Right atrium auricular region (tissue), 2 donors: ENCODE measurements at places on chromosomes 3 and 15.
A peak's percentile ranks its signal among the peaks of the same experiment; 100 is the strongest.

DNA sequence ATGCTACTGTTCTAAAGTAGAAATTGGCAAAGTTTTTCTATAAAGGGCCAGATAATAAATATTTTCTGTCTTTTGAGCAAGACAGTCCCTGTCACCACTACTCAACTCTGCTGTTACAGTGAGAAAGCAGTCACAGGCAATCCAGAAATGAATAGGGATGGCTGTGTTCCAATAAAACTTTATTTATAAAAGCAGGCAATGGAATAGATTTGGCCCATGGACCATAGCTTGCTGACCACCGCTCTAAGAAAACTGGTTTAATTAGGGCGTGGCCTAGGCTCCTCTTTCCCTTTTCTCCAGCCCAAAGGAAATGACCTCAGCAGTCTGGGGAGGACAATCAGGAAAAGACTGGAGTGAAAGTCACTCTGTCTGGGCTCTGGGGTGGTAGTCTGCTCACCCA lies 183.8 kb downstream of the MEGF11 start:
- H3K27me3 ChIP-seq = no peaks in the 10 kb centered on the region
- H3K4me3 ChIP-seq = no peak overlapping the region
- no peaks in the 10 kb centered on the region for H3K4me1 ChIP-seq
- no peak overlapping the region for H3K27ac ChIP-seq

DNA sequence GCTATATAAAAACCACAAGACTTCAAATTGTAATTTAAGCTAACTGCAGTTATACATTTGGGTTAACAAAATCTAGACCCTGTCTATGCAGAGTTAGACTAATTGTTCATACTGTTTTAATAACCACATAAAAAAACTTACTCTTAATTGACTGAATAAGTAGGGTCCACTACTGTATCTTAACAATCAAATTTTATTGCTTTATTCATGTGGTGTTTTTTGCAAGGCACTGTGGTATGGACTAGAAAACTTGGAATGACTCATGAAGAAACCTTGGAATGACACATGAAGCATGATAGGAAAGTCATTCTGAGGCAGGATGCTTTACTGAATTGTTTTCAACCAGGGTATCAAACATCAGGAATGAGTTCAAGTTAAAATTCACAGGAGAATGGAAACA lies 2.3 kb downstream of the SERP1 start:
- H3K27me3 ChIP-seq = no peaks in the 10 kb centered on the region
- H3K4me1 ChIP-seq = peaks cover 25% of the 10 kb centered on the region
- no peak overlapping the region for H3K4me3 ChIP-seq
- DNase-seq = no peak

GRCh38 chr15:59300618-59301139 lies 72.0 kb downstream of the MYO1E start:
- no peaks in the 10 kb centered on the region for H3K27me3 ChIP-seq
- H3K4me1 ChIP-seq = peaks cover 34% of the 10 kb centered on the region
- DNase-seq = no peak
- H3K36me3 ChIP-seq = no peaks in the 10 kb centered on the region
- H3K4me3 ChIP-seq = no peak overlapping the region

DNA sequence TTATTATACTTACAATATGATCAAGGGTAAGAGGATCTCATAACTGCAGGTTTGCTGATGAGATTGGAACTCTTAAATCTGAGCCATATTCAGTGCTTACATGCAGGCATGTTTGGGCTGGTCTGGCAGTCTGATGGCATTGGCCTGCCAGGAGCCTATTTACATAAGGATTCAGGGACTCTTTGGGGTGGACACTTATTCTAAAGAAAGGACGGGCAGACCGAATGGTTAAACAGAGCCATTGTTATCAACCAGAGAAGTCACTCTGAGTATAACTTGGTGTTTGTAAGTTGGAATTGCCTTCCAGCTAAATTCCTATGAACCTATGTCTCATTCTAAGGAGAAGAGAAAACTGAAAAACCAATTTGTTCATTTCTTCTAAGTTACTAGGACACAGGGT lies 932.8 kb downstream of the IGSF11 start:
- H3K27ac ChIP-seq = no peak overlapping the region
- H3K27me3 ChIP-seq = no peaks in the 10 kb centered on the region
- no peak overlapping the region for H3K4me3 ChIP-seq
- no peaks in the 10 kb centered on the region for H3K4me1 ChIP-seq
- DNase-seq = no peak

GRCh38 chr15:62324382-62324781 lies 159.3 kb upstream of the C2CD4B start:
- no peak overlapping the region for H3K27ac ChIP-seq
- no peak for DNase-seq
- H3K36me3 ChIP-seq = no peaks in the 10 kb centered on the region
- no peak overlapping the region for H3K4me3 ChIP-seq
- H3K4me1 ChIP-seq = no peaks in the 10 kb centered on the region
- H3K27me3 ChIP-seq = no peaks in the 10 kb centered on the region

GRCh38 chr3:7800006-7800780 lies 701.4 kb upstream of the LMCD1 start:
- no peak overlapping the region for H3K27ac ChIP-seq
- no peaks in the 10 kb centered on the region for H3K36me3 ChIP-seq
- no peak for DNase-seq
- H3K4me1 ChIP-seq = no peaks in the 10 kb centered on the region
- no peak overlapping the region for H3K4me3 ChIP-seq

- DNase-seq = no peak
- H3K4me1 ChIP-seq = no peaks in the 10 kb centered on the region
- H3K36me3 ChIP-seq = no peaks in the 10 kb centered on the region
- no peaks in the 10 kb centered on the region for H3K27me3 ChIP-seq
- no peak overlapping the region for H3K27ac ChIP-seq
Measured at GRCh38 chr3:189947068-189947467, 173.6 kb downstream of the P3H2 start.

GRCh38 chr3:129892486-129892856 lies 1.0 kb downstream of the TMCC1 start:
- H3K27me3 ChIP-seq = no peaks in the 10 kb centered on the region
- no peaks in the 10 kb centered on the region for H3K36me3 ChIP-seq
- H3K4me1 ChIP-seq = peaks cover 48% of the 10 kb centered on the region
- peak overlapping the region; percentile 87 for H3K4me3 ChIP-seq
- H3K27ac ChIP-seq = peak overlapping the region; percentile 90
- no peak for DNase-seq

DNA sequence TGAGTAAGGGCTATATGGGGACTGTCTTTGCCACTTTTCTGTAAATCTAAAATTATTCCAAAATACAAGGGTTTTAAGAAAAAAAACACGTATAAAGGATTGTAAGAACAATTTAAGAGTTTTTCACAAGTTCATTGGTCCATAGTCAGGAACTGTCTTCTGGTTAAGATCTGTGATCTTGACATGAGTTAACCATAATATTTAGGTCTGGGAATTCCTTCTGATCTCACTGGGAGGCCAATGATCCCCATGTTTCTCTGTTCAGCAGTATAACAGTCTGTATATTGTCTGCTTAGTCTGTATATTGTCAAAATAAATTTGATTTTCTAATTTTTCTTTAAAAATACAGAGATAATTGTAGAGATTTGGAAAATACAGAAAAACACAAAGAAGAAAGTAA lies 848 bp upstream of the RHCG start:
- H3K4me3 ChIP-seq = no peak overlapping the region
- DNase-seq = no peak
- H3K27ac ChIP-seq = no peak overlapping the region
- H3K36me3 ChIP-seq = no peaks in the 10 kb centered on the region

- H3K27ac ChIP-seq = no peak overlapping the region
- H3K27me3 ChIP-seq = no peaks in the 10 kb centered on the region
- no peak for DNase-seq
Measured at GRCh38 chr3:196203846-196204245, 7.4 kb downstream of the ZDHHC19 start.

- DNase-seq = no peak
- peak overlapping the region; percentile 95 for H3K27ac ChIP-seq
- peaks cover 56% of the 10 kb centered on the region for H3K4me1 ChIP-seq
- no peaks in the 10 kb centered on the region for H3K36me3 ChIP-seq
- no peaks in the 10 kb centered on the region for H3K27me3 ChIP-seq
Measured at GRCh38 chr15:41968701-41969100, 3.7 kb downstream of the EHD4 start.

- DNase-seq = no peak
- no peaks in the 10 kb centered on the region for H3K36me3 ChIP-seq
- no peaks in the 10 kb centered on the region for H3K4me1 ChIP-seq
Measured at GRCh38 chr3:72318504-72319193, 529.6 kb downstream of the SHQ1 start.

- no peak overlapping the region for H3K27ac ChIP-seq
- no peaks in the 10 kb centered on the region for H3K27me3 ChIP-seq
- H3K4me1 ChIP-seq = no peaks in the 10 kb centered on the region
- DNase-seq = no peak
- H3K36me3 ChIP-seq = no peaks in the 10 kb centered on the region
Measured at GRCh38 chr15:64048781-64049460, 2.6 kb upstream of the DAPK2 start.

DNA sequence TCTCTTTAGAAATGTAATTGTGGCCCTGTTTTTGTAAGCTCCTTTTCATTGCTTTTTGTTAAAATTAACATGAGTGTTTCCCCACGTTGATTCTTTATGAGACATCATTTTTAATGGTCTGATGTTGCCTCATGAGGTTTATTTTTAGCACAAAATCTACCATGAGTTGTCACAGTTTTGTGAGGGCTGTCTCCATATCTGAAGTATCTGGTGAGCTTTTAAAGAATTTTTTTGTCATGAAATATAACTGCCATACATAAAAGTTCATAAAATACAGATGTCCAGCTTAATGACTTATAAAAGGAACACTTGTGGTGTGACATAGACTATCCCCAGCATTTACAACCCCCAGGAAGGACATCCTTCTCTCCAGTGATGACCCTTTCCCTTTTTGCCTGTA lies 34.3 kb upstream of the CEMIP start:
- H3K27me3 ChIP-seq = no peaks in the 10 kb centered on the region
- no peak for DNase-seq
- no peaks in the 10 kb centered on the region for H3K36me3 ChIP-seq

DNA sequence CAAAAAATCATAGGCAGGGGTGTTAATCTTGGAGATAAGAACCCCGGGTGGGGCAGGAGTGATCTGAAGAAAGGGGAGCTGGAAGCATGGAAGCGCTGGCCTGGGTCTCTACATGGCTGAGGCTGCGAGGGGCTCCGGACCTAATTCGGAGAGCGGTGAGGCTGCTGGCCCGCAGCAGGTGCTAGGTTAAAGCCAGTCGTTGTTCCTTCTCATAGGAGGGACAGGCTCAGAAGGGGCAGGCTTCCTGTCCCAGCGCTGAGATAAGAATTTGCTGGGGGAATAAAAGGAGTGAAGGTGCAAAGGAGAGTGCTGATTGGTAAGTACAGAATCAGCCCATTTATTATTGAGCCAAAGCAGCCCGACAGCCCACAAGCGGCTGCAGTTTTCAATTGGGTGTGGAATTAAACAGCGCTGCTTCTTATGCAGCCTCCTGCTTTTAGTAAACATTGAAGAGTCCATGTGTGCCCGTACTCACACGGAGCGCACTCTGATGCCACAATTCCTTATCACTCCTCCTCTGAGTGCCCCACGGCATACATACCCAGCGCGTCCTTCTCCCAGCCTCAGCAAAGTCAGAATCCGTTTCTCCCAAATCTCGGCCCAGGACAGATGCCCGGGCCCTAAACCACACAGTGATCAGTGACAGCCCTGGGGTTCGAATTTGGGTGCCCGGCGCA lies 17.1 kb downstream of the CHST13 start:
- peak; percentile 36 for DNase-seq
- H3K27me3 ChIP-seq = no peaks in the 10 kb centered on the region
- no peaks in the 10 kb centered on the region for H3K4me1 ChIP-seq
- H3K27ac ChIP-seq = no peak overlapping the region
- no peak overlapping the region for H3K4me3 ChIP-seq
- no peaks in the 10 kb centered on the region for H3K36me3 ChIP-seq

DNA sequence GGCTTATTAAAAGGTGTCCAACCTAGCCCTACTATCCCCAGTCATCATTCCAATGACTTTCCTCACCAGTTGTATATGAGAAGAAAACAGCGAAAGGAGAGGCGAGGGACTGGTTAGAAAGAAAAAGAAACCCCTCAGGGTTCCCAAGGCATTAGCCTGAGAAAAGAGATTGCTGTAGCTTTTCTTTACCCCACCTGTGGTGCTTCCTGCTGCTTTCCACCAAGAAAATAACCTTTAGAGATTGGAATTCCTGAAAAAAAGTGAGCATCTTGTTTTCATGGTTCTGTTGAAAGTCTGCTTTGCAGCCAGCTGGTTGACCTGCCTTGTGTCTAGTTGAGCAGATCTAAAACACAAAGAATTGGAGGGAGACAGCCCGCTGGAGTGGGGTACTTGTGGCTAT lies 196.4 kb downstream of the CADPS start:
- no peak overlapping the region for H3K27ac ChIP-seq
- H3K27me3 ChIP-seq = no peaks in the 10 kb centered on the region
- H3K4me3 ChIP-seq = no peak overlapping the region
- DNase-seq = no peak
- no peaks in the 10 kb centered on the region for H3K36me3 ChIP-seq

GRCh38 chr3:21466476-21466875 lies 284.5 kb downstream of the ZNF385D start:
- no peaks in the 10 kb centered on the region for H3K27me3 ChIP-seq
- no peak overlapping the region for H3K4me3 ChIP-seq
- no peaks in the 10 kb centered on the region for H3K36me3 ChIP-seq
- DNase-seq = no peak
- no peaks in the 10 kb centered on the region for H3K4me1 ChIP-seq

- H3K27ac ChIP-seq = peak overlapping the region; percentile 97
- H3K4me1 ChIP-seq = peaks cover 85% of the 10 kb centered on the region
- peaks cover 10% of the 10 kb centered on the region for H3K36me3 ChIP-seq
- peak; percentile 59 for DNase-seq
- H3K27me3 ChIP-seq = no peaks in the 10 kb centered on the region
Measured at GRCh38 chr15:73994912-73995622, 551 bp downstream of the PML start.

- no peaks in the 10 kb centered on the region for H3K27me3 ChIP-seq
- no peak for DNase-seq
- no peak overlapping the region for H3K4me3 ChIP-seq
- H3K36me3 ChIP-seq = no peaks in the 10 kb centered on the region
Measured at GRCh38 chr3:172179680-172180399, 140.5 kb downstream of the FNDC3B start.

GRCh38 chr3:52149021-52149420 lies 5.2 kb downstream of the POC1A start:
- H3K27ac ChIP-seq = no peak overlapping the region
- no peaks in the 10 kb centered on the region for H3K27me3 ChIP-seq
- H3K4me3 ChIP-seq = no peak overlapping the region
- H3K36me3 ChIP-seq = no peaks in the 10 kb centered on the region

DNA sequence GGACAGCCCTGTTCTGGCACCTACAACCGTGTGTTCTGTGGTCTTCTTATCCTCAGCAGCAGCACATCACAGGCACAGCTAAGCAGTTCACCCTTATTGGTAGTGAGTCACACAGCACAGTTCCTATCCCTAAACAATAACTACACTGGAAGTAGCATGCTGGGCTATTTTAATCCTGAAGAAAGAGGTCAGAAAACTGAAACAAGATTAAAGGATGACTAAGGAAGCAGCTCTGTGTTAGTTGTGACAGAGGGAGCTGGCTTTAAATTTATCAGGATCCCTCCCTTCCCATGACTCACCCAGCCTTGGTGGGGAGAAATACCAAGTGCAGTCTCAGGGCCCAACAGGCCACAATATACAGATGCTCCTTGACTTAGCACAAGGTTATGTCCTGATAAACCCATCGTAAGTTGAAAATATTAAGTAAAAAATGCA lies 144.3 kb downstream of the ERC2 start:
- H3K36me3 ChIP-seq = no peaks in the 10 kb centered on the region
- no peak overlapping the region for H3K4me3 ChIP-seq
- peaks cover 10% of the 10 kb centered on the region for H3K4me1 ChIP-seq

- no peak overlapping the region for H3K27ac ChIP-seq
- DNase-seq = no peak
- no peaks in the 10 kb centered on the region for H3K27me3 ChIP-seq
Measured at GRCh38 chr15:40575113-40575512, 6.0 kb downstream of the RPUSD2 start.
